ENCODE measurements at places on chromosomes 3 and 15.

DNA sequence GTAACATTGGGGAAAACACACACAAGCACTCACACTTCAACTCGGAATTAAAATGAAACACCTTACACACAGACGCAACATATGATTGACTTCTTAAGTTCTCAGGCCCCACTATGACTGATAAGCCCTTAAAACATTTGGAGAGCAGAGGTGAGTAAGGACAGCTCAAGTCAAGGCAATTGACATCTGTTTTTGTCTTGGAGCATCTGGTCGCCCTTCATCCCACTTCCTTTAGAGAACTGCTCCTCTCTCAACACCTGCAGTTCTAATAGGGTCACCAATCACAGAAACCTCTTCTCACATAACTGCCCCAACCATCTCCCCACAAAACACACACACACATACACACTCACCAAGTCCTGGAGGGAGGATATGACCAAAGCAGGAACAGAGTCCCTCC, 43.4 kb downstream of the ERC2 start:
- DNase-seq, result no peak

GRCh38 chr3:185297867-185298266, 44.0 kb upstream of the EHHADH start:
- no peak for DNase-seq

DNA sequence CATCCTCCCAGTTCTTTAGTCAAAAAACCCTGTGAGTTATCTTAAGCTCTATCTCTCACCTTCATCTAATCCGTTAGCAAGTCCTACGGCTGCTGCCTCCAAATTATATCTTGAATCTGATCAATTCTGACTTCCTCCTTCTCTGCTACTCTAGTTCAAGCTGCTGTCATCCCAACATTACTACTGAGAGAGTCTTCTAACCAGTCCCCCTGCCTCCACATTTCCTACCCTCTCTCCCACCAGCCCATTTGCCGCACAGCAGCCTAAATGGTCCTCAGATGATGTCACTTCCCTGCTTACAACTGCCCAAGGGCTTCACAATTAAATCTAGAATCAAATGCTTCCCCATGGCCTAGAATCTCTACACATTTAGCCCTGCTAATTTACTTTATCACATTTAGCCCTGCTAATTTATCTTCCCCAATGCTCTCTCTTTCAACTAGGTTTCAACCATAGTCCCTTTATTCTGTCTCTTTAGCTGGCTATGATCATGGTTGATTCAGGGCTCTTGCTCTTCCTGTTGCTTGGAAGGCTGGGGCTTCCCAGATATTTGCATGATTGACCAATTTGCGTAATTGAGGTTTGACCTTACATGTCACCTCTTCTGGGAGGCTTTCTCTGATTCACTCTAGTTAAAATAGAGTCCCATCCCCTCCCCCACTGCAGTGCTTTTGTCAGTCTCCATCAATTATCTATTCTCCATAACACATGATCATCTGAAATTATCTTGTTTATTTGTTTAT, 11.0 kb upstream of the ARL14 start:
- DNase-seq, result peak; percentile 93

DNA sequence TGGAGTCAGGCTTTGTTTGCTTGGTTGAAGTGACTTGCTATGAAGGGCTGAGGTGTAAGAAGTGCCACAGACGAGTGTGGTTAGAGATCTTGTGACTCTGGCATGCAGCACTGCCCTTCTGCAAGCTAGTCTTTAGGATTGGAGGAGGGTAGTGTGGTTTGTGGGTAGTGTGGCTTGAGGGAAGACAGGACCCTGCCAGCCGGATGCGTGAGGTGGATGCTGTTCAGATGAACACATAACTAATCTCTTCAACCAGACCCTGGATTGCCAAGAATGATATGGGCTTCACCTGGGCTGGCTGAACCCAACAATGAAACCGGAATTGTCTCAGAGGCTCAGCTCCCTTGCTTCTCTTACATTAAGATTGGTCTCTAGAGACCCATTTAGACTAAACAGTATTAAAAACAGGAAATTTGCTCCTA, 32.7 kb downstream of the STARD9 start:
- peak; percentile 48 for DNase-seq

DNA sequence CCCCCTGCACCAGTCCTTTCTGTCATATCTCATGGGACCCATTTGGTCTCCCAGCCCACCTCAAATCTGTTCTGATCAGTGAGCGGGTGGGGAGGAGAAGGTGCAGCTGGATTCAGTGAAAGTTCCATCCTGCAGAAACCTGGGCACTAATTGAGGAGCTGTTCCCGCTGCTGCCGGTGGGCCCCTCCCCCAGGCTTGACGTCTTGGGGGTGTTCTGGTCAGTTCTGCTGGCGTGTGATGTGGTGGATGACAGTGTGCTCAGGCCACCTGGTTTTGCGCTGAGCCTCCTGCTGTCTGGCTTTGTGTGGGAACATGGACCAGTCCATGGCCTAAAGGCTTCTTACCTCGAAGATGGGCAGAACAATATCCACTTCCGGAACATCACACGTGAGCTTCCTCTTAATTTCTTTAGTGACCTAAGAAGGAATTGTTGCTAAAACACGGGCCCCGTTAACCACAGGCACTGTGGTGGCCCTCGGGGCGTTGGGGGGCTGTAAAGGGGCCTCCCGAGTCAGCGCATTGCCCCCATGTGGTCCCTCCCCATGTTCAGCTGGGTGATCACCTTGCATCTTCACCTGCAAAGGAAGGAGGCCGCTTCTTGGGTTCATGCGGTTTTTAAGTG, 59.7 kb downstream of the RGMA start:
- DNase-seq, result peak; percentile 44

- no peak for DNase-seq
These were observed 23.1 kb downstream of the PHLDB2 start for GRCh38 chr3:111882194-111882593.

Data from fibroblast of villous mesenchyme (primary cell).